Inflammatory macrophage treated with lipopolysaccharide for 1 hour (primary cell): ENCODE measurements at places on chromosomes 5 and 9.
A peak's percentile ranks its signal among the peaks of the same experiment; 100 is the strongest.

DNA sequence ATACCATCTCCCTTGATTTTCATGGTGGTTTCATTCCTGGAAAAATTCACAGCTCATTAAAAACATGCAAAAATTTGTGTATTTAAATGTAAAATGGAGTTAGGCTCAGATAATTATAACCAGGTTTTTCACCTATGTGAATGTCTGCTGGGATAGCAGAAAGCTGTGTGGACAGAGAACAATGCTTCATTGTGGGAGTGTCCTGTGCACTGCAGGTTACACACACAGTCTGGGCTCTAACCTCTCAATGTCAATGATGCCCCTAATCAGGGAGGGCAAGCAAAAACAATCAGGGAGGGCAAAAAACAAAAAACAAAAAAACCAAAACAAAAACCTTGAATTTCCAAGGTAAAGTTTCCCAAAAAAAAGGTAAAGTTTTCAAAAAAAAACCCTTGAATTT is 158.9 kb upstream of the KLF9 start:
- no peak for DNase-seq

- DNase-seq: no peak
Observed at GRCh38 chr9:109789556-109789955, 9.6 kb downstream of the PALM2AKAP2 start.

DNA sequence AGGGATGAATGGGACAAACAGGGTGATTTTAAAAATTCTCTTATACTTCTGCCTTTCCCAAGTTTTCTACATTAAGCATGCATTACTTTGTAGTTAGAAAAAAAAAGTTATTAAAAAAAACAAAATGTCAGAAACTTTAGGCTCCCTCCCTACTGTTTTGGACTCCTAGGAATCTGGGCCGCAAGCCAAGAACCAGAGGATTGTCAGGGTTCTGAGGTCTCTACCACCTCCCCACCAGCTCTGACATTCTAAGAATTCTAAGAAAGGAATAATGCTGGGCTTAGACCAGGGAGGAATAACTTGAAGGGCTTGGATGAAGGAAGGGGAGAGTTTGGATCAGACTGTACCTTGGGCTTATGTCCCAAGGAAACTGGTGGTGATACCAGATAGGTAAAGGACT is 1.1 kb upstream of the ARHGEF39 start:
- no peak for DNase-seq

DNA sequence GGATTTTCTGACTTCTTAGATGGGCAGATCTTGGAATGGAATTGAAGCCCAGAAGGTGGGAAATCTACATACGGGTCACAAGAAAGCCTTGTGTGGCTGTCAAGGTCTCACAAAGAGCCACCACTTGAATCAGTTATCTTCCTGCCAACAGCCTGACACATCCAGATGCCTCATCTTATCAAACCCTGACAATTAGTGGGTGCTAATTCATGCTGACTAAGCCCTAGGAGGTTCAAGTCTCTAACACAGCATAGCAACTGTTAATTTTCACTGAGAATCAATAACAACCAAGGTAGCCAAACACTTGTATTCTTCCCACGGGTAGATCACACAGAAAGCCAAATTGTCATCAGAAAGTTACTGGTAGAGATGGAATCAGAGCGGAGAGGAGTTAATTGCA is 222.2 kb downstream of the TMEM167A start:
- DNase-seq: no peak

DNA sequence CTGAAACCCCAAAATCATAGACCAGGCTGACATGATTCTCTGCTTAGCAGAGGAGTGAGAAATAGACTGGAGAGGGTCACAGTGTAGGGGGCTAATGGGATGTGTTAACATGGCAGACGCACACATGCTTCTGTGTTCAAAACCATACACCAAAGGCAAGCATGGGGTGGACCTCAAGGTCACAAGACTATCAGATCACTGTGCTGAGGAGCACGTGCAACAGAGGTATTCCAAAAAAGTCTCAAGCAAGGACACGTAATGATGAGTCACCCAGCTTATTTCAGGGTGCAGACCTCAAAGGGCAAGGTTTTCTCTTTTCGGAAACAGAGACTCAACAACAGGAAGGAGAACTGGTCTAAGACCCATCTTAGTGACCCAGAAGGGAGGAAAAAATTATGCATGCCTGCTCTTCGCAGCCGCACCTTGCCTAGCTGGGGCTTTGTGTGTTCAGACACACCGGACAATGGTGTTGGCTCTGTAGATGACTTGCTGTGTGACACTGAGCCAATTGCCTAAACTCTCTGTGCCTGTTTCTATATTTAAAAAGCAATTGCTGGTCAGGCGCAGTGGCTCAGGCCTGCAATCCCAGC is 20.3 kb downstream of the WHRN start:
- peak; percentile 48 for DNase-seq

- DNase-seq: no peak
Observed at GRCh38 chr9:113989017-113989713, 88.9 kb downstream of the AMBP start.

GRCh38 chr5:178349075-178349511 is 116.5 kb upstream of the PHYKPL start:
- DNase-seq: no peak

DNA sequence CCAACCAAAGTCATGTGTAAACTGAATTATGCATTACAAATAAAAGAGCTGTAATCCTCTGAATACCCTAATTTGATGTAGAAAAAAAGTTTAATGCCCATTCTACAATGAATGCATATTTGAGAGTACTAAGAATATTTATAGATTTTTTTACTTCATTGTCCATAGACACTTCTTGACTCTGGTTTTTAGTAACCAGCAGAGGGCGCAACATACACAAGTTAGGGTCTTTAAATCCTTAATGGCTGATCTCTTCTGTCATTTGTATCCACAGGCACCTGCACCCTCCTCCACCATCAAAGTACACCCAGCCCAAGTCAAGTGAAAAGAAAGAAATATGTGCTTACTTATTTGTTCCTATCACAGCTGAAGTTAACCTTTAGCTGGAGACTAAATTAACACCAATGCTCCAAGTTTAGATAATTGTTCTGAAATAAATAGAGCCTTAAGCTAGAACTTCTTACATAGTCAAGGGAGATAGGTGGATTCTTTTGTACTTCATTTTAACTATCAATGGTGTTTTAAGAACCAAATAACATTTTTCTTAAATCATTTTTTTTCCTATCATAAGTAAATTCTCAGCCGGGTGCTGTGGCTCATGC is 524.2 kb upstream of the DAB2 start:
- DNase-seq: peak; percentile 53

DNA sequence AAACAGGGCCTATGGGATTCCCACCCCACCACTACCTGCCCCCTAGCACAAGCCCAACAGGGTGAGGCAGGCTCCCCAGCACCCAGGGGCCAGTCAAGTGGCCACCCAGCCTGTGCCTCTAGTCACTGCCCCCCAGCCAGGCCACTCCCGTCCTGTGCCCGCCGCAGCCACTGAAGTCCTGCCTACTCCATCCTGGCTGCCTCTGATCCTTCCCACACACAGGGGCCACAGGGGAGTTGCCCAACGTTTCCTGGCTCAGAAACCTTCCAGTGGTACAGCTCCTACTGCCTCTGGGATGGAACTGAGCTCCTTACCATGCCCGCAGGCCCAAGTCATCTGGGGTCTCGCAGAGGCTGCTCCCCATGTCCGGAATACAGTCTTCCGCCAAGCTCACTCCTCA is 70.2 kb upstream of the STXBP1 start:
- DNase-seq: peak; percentile 69

- DNase-seq: no peak
Observed at GRCh38 chr5:60535198-60535597, 164.8 kb downstream of the DEPDC1B start.

DNA sequence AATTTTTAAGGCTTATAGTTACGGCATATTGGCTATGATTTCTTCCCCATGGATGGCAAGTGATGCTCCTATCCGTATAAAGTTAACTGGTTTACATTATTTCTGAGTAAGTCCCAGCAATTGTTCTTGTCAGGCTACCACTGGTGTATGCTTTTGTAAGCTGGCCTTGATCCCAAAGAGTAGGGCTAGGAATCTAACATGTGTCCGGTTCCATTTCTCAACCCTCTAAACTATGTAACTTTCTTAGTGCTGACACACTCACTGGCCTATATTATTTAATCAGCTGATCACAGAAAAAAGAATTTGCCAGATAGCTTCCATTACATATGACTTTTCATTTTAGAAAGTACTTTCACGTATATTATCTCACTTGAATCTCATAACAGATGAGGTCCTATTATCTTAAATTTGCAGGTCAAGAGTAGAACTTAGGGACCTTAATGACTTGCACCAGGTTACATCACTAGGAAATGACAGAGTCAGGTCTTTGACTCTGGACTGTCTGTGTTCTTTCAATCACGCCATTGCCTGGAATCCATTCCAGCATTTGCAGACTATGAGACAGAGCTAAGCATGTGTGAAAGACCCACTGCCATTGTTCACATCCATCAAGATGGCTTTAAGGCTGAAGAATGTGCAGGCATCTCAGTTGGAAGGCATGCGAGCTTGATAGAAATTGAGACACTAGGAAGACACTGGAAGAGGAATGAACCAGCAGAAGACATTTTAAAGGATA is 362.9 kb downstream of the ARRDC3 start:
- no peak for DNase-seq

- DNase-seq: no peak
Observed at GRCh38 chr5:128669803-128670202, 131.8 kb upstream of the FBN2 start.

GRCh38 chr5:155878991-155879575 is 447.9 kb upstream of the SGCD start:
- no peak for DNase-seq

DNA sequence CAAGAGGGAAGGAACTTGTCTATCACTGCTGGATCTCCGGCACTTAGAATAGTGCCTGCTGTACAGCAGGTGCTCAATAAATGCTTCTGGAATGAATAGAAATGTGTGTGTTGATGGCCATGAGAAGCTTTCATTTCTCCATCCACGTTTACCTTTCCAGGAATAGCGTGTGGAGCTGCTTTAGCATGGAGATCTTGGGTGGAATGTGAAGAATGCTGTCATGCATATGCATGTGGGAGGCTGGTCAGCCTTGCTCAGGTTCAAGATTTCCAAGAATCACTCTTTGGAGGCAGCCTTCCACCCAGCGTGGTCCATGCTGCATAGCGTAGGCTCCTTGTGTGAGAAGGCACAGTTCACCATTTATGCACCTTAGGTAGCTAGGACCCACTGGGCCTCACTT is 19.2 kb downstream of the COL15A1 start:
- DNase-seq: no peak

DNA sequence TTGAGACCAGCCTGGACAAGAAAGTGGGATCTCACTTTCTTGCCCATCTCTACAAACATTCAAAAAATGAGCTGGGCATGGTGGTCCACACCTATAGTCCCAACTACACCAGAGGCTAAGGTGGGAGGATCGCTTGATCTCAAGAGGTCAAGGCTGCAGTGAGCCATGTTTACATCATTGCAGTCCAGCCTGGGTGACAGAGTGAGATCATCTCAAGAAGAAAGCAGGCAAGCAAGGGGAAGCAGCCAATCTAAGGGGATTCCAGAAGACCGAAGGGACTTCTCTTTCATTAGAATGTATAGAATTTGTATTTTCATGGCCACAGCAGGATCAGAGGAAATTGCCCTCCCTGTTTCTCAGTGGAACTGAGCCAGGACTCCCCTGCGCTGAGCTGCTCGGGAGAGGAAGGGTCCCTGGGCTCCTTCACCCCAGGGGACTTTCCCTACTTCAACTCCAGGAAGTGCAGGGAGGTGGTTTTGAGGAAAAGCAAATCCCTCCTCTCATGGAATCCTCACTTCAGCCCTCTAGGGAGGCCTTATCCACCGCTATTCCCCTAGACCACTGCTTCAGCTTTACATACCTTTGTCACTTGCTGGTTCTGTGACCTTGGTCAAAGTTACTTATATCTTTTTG is 12.1 kb downstream of the WWC1 start:
- DNase-seq: no peak

DNA sequence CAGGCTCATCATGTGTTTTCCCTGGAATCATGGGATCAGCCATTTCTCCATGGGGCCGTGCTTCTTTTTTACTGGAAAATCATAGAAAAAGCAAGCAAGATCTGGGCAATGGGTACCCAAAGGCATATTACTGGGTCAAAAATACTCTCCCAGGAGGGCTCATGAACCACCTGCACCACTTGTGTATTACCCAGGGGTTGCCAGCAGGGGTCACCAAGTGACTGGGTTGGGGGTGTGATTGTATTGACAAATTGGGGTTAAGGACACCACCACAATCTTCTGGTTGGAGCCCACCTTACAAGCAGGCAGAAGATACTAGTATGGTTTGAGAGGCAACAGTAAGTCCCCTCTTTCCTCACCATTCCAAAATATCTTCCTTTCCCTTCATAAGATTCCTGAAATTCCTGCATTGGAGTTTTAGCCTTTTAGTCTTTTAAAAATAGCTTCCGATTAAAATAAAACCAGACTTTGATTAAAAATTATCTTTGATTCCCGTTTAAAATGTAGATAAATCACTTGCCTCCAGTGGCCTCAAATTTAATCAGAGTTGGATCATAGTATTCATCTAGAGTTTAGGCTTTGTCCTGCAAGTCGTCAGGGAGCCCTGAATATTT is 603.3 kb downstream of the KIF4B start:
- DNase-seq: no peak

- peak; percentile 8 for DNase-seq
Observed at GRCh38 chr9:130713286-130713960, 19.8 kb downstream of the EXOSC2 start.

DNA sequence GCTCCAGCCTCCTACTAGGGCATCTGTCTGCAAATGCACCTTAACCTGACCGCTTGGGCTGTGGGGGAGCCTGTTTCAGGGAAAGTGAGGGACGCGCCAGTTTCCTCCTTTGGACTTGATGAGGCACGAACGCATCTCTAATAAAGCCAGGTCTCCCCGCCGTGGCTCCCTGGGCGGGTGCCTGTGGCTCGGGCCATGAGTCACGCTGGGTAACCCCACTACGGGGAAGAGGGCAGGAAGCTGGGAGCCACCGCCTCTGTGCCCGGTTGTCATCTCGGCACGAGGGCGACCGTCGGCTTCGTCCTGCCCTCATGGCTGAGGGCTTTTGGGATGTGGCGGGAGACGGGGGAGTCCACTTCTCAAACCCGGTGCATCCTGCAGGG is 12.1 kb downstream of the NOTCH1 start:
- peak; percentile 88 for DNase-seq

DNA sequence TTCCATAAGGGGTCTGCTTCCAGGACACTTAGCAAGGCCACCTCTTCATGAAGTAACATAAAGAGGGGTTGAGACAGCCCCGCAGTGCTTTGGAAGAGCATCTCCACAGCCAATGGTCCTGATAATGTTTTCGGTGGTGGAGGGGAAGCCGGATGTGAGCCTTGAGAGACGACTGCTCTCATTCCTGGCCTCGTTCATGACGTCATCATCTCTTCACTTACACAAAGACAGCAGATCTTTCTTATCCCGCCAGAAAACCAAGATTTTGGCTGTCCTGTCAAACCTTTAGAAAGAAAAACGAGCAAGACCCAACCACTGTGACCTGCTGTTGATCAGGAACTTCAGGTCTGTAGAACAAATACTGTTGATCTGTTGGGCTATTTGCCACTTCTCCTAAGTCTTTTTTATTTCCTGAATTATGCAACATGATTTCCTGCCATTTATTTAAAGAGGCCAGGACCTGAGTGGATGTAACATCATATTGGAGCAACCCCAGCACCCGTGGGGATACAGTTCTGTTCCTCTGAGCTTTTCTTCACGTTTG is 89.0 kb upstream of the IRX2 start:
- DNase-seq: no peak
